Type B pancreatic cell (in vitro differentiated cells): ENCODE measurements at places on chromosomes 3 and 15. TPM values are rescaled to one million over a fixed set of nuclear protein-coding genes. Genes with fewer than 3 reads are reported as not detected.

The ITIH1 gene
- 8.0 and 12.2 TPM in 2 replicates for total RNA-seq

The COMMD2 gene
- 53.2 and 55.7 TPM in 2 replicates for total RNA-seq

The LTK gene
- 0.51 and 0.55 TPM in 2 replicates for total RNA-seq

The ARID3B gene
- 25.8 and 28.8 TPM in 2 replicates for total RNA-seq

The CAPN3 gene
- total RNA-seq = 10.6 and 12.3 TPM in 2 replicates

The SPINT1 gene
- 156 and 401 TPM in 2 replicates for total RNA-seq

The CCNB2 gene
- 24.6 and 63.0 TPM in 2 replicates for total RNA-seq
